Activated CD4-positive, alpha-beta T cell treated with anti-CD3 and anti-CD28 coated beads, Interleukin-2, amount 50 U/mL, for 1 hour (primary cell): ENCODE measurements at places on chromosomes 3 and 15.
A peak's percentile ranks its signal among the peaks of the same experiment; 100 is the strongest.

DNA sequence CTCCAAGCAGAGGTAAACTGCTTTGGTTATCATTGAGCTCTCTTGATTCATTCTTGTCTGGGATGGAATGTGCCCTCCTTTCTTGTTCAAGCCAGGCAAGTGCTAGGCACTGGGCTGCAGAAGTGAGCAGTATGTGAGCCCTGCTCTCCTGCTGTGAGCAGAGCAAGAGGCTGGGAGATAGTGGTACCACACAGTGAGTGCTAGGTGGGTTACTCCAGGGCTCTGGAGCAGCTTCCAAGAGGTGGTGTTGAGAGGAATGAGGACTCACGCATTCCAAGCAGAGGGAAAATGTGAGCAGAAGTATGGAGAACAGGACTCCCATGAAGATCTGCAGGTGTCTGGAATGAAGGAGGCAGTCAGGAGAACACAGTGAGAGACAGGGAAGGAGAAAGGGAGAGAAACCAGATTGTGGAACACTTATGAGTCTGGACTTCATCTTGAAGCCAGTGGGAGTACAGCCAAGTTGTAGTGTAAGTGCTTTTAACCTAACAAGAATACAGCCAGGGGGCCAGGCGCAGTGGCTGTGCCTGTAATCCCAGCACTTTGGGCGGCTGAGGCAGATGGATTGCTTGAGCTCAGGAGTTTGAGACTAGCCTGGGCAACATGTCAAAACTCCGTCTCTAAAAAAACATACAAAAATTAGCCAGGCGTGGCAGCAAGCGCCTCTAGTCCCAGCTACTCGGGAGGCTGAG lies 199.9 kb upstream of the CTDSPL start:
- DNase-seq, result no peak

DNA sequence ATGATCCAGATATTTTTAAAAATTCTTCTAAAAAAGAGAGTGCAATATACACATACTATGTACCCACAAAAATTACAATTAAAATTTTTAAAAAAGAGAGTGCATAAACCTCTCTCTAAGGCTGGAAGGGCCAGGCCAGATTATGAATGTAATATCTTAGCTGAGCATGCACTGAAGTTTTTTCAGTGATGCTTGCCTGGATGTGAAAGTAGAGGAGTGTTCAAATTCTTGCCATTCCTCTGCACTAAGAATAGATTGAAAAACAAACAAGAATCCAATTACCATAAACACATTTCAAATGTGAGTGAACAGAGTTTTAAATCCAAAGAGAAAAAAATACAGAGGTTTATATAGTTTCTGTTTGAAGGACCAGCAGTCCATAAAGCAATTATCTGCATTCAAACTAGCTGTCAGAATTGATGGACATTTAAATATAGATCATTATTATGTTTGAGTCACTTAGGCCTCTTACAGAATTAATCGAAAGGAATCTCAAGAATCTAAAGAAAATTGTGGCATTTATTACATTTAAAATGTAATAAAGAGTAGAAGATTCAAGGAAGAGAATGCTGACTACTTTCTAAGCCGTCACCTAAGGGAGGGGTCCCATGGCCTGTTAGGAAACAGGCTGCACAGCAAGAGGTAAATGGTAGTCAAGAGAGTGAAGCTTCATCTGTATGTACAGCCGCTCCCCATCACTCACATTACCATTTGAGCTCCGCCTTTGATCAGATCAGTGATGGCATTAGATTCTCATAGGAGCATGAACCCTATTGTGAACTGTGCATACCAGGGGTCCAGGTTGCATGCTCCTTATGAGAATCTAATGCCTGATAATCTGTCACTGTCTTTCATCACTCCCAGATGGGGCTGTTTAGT lies 159.3 kb upstream of the MDFIC2 start:
- DNase-seq, result no peak

- DNase-seq, result peak; percentile 47
Measured at GRCh38 chr3:129314386-129315222, 35.9 kb downstream of the HMCES start.

GRCh38 chr3:159857840-159858239 lies 130.8 kb upstream of the IL12A start:
- no peak for DNase-seq

- no peak for DNase-seq
Measured at GRCh38 chr3:183244981-183245476, 8.0 kb upstream of the B3GNT5 start.

DNA sequence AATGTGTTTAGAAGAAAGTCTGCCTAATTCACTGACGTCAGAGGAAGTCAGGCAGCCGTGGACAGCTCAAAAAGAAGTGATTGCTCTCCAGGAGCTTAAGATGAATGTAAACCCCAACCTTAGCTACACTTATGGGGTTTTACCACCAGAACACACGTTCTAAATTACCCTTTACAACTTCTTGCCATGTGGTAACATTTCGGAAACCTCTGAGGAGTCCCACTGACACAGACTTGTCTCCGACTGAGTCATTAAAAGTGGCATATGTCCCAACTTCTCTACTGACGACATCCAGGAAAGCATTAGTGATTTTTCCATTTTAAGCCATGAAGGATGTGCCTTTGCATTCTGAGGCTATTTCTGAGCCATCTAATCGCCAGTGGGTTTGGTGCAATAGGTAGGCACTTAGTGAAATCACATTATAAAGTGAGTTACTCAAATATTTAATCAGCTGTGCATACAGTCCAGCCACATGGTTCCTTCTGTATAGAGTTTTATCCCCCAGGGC lies 32.4 kb downstream of the C2CD4A start:
- DNase-seq, result no peak

DNA sequence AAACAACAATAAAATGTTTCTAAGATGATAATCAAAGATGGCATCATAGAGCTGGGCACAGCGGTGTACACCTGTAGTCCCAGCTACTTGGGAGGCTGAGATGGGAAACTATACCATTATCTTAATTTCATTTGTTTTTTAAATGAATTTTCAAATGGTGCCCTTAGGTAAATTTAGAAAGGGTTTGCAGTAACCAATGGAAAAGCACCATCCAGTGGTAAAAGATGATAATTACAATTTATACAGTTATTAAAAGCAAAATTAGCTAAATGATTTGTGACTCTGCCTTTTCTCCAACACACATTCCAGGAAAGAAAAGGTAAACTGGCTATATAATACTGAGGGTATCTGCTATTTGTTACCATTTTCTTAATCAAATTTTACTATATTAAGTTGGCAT lies 14.4 kb upstream of the ANKRD28 start:
- no peak for DNase-seq

GRCh38 chr3:154889227-154889634 lies 190.9 kb upstream of the MME start:
- no peak for DNase-seq

DNA sequence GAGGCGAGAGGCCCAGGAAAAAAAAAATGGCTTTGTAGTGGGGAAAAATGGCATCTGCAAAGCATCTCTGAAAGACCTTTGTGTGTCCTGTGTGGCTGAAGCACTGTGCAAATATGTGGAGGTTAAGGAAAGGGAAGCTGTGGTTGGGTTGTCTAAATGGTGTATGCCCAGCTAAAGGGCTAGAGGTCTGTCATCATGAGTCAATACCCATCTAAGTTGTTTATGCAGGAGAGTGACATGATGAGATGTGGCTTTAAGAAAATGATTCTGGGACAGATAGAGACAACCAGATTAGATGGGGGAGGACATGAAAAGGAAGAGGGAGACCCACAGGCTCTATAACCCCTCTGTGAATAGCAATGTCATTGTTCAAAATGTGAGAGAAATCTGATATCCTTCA lies 280.7 kb downstream of the MFSD1 start:
- no peak for DNase-seq

- no peak for DNase-seq
Measured at GRCh38 chr3:182738583-182739411, 54.5 kb upstream of the ATP11B start.

GRCh38 chr3:190865828-190866227 lies 3.3 kb upstream of the GMNC start:
- DNase-seq, result no peak

DNA sequence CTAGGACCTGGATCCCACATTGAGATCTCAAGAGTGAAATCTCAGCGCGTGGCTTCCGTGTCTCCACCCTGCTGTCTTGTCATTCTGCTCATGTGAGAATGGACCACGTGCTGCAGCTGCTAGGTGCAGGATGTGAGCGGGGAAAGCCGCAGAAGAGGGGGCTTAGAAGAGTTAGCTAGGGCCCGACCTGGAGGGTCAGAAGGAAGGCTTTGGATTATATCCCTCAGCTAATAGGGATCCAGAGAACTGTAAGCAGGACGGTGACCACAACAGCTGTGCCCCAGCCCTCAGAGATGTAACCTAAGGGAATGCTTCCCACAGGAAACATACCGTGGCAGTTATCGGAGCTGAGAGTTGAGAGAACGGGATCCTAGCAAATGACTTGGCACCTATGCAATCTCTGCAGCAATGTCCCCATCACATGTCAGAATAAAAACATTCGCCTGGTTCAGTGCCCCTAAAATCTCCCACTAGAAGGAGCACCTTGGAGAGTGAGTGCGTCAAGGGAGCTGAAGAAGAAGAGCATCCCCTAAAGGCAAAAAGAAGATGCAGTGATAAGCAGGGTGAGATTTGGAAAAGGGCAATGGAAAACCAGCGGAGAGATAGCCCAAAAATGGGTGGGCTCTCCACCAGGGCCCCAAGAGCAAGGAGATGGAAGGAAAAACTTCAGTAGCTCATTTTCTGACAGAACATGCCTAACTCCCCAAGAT lies 76.9 kb upstream of the ST8SIA2 start:
- DNase-seq, result no peak

DNA sequence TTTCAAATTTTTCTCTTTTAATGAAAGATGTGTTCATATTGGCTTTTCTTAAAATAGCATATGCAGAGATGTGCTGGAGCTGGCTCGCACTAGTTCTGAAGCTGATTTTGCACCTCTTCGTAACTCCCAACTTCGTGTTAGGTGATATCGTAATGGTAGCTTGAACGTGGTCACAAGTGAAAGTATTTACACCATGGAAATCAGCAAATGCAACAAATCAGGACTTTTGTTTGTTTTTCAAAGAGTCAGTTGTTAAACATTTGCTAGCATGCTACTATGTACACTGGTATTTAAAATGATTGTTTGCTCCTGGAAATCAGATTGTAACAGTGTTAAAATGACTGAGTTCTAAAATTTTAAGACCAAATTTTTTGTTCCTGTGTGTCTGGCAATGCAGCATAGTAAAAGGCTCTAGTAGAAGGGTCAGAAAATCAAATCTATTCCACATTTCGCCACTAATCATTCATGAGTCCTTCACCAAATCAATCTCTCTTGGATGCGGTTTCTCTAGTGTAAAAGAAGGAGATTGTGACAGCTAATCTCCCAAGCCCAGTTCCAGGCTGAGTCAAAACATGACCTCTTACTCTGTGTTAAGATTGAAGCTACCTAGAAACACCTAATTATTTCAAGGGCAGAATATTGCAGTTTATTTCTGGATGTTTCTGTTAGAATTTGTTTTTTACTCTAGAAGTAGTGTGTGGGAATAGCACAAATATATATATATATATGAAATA lies 34.3 kb upstream of the CMC1 start:
- DNase-seq, result no peak

DNA sequence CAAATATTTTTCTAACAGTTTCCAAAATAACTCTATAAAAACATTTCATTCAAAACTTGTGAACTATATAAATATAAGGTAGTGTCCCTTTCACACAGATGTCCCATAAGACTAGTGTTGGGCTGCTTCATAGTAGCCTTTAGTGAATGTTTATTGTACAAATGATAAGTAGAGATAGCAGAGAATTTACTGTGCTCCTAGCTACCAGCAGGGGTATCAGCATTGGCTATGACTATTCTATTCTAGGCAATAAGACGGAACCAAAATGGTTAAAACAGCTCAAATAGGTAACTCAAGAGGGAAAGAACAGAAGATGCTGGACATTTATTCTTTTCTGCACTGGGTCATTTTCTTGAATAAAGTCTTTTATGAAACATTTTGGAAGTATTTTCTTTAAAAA lies 22.6 kb downstream of the SERPINI2 start:
- DNase-seq, result no peak

DNA sequence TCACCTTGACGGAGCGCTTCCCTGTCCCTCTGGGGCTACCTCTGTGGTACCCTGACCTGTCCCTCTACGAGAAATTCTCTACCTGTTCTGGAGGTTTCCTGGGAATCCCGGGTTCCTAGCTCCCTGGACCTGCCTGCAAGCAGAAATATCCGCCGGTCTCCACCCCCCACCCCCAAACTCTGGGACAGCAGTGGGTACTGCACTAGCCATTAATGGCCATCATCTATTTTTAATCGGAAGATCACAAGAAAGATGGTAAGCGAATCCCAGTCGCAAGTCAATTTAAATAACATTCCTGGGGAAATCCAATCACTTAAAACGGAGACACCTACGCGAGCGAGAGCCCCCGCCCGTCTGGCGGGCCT lies 429 bp upstream of the C3orf80 start:
- no peak for DNase-seq

DNA sequence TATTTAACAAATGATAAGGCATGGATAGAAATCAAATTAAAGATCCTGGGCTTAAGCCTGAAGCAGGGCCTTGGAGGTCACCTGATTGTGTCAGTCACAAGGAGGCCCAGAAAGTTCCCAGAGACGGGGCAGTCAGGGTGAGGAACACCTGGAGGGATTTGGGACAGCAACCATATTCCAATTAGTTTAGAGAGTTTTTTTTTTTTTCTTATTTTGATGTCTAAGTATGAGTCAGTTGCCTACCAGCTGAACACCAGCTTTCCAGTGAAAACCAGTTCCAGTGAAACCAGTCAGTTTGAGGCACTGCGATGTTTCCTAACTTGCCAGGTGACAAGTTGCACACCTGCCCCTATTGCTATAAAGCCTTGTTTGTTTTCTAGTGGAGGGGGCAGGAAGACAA lies 350.7 kb upstream of the AZI2 start:
- no peak for DNase-seq

- no peak for DNase-seq
Measured at GRCh38 chr15:69652293-69652692, 199.7 kb downstream of the RPLP1 start.

GRCh38 chr3:47541583-47542108 lies 28.1 kb upstream of the ELP6 start:
- no peak for DNase-seq

GRCh38 chr15:80929225-80929624 lies 60.4 kb downstream of the MESD start:
- DNase-seq, result no peak

DNA sequence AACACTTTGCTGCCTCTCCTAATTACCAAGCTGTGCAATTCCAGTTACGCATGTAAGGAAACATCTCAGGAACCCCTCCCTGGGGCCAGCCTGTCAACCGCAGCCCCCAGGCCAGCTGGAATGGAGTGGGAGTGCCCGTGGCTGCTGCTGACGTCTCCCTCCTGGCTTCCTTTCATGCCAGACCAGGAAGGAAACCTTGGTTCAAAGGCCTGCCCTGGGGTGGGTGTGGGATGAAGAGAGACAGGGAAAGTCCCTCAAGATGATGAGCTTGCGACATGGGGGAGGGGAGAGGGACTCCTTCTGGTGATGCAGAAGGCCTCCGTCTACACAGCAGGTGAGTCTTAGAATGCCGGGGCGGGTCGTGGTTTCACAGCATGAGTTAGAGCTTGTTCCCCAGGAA lies 11.4 kb upstream of the CYP11A1 start:
- peak; percentile 22 for DNase-seq

GRCh38 chr3:185153171-185153771 lies 411 bp upstream of the C3orf70 start:
- DNase-seq, result no peak
